ENCODE measurements at places on chromosomes 7 and 10.

- DNase-seq, result no peak
These were observed 114.7 kb upstream of the ADCY1 start for GRCh38 chr7:45459476-45459875.

DNA sequence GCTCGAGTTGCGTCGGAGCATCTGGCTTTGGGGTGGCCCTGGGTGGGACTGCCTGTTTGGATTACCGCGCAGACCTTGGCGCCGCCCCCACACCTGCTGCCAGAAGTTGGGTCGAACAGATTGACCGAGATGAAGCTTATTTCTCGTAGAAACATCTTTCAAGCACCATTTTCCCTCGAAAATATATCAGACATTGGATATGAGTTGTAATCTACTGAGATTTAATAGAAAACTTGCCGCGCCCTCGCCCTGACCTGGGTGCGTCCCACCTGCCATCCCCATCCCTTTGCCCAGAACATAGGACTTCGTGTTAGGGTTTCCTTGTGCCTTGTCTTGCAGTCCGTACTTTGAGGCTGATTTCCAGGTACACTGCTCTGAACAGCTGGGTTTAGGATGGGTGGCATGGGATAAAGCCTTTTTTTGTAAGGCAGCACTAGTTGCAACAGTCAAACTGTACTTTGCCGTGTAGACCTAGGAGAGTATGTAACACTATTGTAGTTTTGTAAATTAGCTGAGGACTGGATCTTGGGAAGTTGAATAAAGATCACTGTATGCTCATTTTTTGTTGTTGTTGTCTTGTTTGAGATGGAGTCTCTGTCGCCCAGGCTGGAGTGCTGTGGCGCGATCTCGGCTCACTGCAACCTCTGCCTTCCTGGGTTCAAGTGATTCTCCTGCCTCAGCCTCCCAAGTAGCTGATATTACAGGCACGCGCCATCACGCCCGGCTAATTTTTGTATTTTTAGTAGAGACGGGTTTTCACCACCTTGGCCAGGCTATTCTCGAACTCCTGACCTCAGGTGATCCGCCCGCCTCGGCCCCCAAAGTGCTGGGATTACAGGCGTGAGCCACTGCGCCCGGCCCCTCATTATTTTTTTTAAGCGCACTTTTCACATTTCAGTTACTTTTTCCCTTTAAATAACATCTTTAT lies 978 bp downstream of the OGDH start:
- DNase-seq, result no peak

GRCh38 chr7:23284871-23285270 lies 14.3 kb upstream of the MALSU1 start:
- DNase-seq, result no peak

- DNase-seq, result no peak
These were observed 18.8 kb downstream of the VSIR start for GRCh38 chr10:71754562-71754961.

DNA sequence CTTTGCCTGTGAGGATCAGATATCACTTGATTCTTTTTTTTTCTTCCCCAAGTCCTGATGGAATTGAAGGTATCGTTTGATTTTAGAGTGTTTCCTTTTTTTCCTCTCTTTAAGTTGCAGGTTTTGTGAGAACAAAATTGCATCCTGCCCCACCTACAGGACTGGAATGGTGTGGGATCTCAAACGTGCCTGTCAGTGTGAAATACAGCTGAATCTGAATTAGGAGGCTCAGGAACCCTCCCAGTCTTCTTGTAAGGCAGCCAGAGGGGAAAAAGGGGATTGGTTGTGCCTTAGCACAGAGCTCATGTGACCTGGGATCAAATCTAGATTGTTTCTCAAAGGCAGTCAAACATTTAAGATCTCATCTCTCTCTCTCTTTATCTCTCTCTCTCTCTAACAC lies 32.7 kb upstream of the KLHL7 start:
- DNase-seq, result no peak

DNA sequence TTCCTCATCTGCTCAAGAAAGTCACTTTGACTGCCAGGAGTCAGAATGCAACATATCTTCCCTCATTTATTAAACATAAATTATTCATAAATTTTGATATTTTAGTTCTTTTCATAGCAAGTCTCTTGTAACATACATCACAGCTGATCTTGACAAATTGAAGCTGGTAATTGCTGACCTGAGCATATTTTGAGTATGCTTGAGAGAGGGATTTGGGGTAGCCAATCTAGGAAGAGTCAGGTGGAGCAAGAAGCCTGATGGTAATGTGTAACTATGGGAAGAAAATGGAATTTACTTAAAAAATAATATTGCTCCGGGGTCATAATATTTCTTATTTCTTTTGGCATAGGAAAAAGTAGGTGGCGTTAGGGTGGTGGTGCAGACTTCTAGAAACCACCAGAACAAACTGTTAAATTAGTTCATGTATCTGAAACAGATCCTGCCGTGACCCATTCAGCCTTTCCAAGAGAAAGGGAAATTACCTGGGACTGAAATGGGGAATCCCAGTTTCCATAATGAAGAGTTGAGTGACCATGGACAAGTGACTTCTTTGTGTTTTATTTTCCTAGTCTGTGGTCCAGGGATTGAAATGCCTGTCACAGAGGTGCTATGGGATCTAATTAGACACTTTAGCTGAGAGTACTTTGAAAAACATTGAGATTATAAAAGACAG lies 12.9 kb downstream of the CPED1 start:
- DNase-seq, result no peak

- DNase-seq, result peak; percentile 19
These were observed 1.3 kb downstream of the TBC1D12 start for GRCh38 chr10:94403380-94404213.

- no peak for DNase-seq
These were observed 348.5 kb upstream of the SHH start for GRCh38 chr7:156160811-156161210.

DNA sequence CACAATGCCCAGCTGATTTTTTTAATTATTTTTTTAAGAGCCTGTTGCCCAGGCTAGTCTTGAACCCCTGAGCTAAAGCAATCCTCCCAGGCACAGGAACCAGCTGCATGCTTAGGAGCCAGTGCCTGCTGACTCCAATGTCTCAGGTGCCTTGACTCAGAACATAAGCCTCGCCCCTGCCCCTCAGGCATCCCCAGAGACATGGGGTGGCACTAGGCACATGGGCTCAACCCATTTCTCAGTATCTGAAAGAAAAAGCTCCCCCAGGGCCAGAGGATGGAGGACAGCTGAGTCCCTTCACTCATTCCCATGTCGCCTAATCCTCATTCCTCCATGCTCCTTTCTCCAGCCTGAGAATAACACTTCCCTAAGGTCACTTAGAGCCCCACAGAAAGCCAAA lies 39.1 kb downstream of the KCNH2 start:
- DNase-seq, result no peak

GRCh38 chr10:73226663-73227062 lies 20.4 kb downstream of the DNAJC9 start:
- DNase-seq, result no peak

DNA sequence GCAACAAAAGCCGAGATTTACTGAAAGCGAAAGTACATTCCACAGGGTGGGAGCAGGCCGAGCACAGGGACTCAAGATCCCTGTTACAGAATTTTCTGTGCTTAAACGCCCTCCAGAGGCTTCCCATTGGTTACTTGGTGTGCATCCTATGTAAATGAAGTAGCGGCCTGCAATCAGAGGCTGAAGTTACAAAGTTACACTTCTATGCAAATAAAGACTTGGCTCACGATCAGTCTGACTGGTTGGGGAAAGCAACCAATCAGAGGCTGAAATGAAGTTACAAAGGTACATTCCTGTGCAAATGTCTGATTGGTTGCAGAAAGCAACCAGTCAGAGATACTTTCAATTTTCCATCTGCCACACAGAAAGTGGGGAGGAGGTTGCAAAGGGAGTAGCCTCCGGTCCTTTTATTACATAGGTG lies 4.1 kb downstream of the ACBD7 start:
- DNase-seq, result no peak

- DNase-seq, result no peak
These were observed 5.8 kb downstream of the FLNC start for GRCh38 chr7:128835790-128836641.

GRCh38 chr7:32154797-32155196 lies 84.6 kb upstream of the PDE1C start:
- no peak for DNase-seq

DNA sequence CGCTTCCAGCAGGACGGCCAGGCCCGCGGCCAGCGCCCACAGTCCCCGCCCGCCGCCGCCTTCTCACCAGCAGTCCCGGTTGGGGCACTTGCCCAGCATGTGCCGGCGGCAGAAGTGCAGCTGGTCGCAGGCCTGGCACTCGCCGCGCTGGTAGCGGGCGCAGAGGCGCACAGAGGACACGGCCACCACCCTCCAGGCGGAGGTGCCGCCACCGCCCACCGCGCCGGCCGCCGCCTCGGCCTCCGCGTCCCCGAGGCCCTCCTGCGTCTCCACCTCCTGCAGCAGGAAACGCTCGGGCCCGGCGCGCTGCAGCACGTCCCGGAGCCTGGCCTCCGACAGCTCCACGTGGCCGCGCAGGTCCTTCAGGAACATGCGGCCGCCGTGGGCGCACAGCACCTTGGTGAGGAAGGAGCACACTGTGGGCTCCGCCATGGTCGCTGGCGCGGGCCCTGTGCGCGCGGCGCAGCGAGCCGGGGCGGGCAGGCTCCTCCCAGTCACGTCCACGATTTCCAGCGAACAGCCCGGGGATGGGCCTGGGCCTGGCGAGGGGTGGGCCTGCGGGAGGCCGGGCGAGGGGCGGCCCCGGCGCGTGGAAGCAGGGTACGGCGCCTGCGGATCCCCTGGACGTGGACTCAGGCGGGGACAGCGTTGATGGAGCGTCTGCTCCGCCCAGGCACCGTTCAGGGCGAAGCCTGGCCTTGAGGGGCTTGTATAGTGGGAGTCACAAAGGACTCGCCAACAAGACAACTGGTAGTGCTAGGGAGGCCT lies at the start of gene ZC3HAV1L:
ZC3HAV1L (minus strand) TSS at position 457 of the 768 bp plus-strand sequence; CDS start at position 432, 25 bp downstream.
- peak; percentile 75 for DNase-seq

- DNase-seq, result peak; percentile 2
These were observed at the start of gene RELN for GRCh38 chr7:103989200-103989784. TSS of gene RELN (minus strand) at chr7:103989658. CDS start at chr7:103989356, 302 bp downstream.

- DNase-seq, result no peak
These were observed 43.0 kb downstream of the SUFU start for GRCh38 chr10:102546606-102547320.

DNA sequence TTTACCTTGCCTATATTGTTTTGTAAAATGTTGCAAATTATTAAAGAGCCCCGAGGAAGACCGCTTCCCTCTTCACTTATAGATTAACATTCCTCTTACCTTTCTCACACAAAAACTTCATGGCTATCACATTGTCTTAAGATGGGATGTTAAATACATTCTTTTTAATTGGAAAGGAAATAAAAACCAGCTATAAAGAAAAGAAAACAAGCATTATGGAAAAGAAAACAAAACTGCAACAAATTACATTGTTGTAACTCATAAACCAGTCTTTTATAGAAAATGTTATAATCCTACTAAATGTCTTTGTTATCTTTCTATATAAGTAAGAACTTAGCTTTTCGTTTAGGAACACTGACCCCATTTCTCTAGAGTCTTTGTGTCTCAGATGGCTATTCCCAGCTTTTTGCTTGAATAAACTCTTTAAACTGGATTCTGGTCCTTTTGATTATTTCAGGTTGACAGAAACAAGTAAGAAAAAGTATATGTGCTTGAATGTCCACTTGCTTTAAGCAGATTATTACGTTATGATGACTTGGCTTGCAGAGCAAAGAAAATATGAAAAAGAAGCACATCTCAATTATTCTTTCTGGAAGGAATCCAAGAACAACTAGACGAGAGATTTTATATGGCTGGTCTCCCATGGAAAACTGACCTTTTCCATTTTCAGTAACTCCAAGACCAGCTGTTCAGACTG lies 128.2 kb downstream of the AKR1D1 start:
- no peak for DNase-seq

GRCh38 chr10:109914966-109915365 lies 8.3 kb downstream of the XPNPEP1 start:
- no peak for DNase-seq

GRCh38 chr7:134329614-134330346 lies 13.1 kb upstream of the SLC35B4 start:
- DNase-seq, result no peak

DNA sequence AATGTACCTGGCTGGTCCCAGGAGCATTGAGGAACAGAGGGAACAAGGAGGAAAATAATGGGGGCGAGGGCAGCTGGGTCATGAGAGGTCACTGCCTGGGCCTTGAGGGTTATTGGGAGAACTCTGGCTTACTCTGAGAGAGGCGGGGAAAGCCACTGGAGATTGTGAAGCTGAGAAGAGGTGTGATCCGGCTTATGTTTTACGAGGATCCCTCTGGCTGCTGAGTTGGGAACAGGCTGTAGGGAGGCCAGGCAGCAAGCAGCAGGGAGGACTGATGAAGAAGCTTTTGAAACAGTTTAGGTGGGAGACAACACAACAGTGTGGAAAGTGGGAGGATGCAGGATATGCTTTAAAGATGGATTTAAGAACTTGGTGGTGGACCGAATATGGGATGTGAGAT lies 87.3 kb downstream of the FANK1 start:
- DNase-seq, result no peak

DNA sequence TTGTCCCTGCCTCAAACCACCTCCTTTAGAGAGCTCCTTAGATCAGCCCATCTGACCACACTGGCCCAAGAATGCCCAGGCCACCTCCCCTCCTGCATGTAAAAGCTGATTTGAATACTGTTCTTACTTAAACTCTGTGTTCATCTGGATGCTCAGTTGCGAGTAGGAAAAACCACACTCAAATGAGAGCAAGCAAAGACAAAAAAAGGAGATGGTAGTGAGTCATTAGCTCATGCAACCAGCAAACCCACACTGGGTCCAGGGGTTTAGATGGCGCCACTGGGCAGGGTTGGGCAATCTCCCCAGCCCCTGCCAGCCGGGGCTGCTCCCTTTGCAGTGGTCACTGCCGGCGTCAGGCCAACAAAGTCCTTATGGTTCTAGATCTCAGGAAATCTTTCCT lies 32.7 kb downstream of the TSPAN15 start:
- DNase-seq, result no peak

GRCh38 chr7:19262826-19263225 lies 117.6 kb upstream of the FERD3L start:
- no peak for DNase-seq

GRCh38 chr7:86814661-86815379 lies 171.1 kb downstream of the GRM3 start:
- no peak for DNase-seq

DNA sequence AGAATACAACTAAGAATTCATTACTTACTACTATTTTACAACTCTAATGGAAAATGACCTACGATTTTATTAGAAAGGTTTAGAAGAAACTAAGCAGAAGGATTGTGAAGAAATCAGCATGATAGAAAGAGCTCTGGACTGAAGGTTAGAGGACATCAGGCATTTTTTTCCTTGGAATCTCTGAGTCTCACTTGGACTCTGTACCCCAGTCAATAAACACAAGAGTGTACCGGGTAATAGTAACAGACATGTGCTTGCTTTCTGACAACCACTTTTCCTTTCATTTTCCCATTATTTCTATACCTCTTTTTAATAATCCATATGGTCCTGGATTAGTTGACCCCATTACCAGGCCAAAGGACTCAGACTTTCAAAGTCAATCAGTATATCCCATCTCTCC lies 1240.9 kb upstream of the LRRTM3 start:
- DNase-seq, result no peak

- DNase-seq, result no peak
These were observed 46.9 kb downstream of the STEAP1B start for GRCh38 chr7:22452960-22453558.

- DNase-seq, result no peak
These were observed 31.6 kb downstream of the GSDME start for GRCh38 chr7:24725554-24726241.

- DNase-seq, result no peak
These were observed 19.6 kb upstream of the ASCC1 start for GRCh38 chr10:72235544-72236279.

GRCh38 chr10:50874723-50875122 lies 10.7 kb downstream of the A1CF start:
- no peak for DNase-seq

All from stimulated activated CD4-positive, alpha-beta T cell treated with anti-CD3 and anti-CD28 coated beads, TNF-alpha, amount 100 ng/mL, for 24 hours (primary cell).